ENCODE measurements at places on chromosomes 16 and 17.

- DNase-seq: no peak
Observed at GRCh38 chr16:75070012-75070841, 46.4 kb downstream of the LDHD start.

DNA sequence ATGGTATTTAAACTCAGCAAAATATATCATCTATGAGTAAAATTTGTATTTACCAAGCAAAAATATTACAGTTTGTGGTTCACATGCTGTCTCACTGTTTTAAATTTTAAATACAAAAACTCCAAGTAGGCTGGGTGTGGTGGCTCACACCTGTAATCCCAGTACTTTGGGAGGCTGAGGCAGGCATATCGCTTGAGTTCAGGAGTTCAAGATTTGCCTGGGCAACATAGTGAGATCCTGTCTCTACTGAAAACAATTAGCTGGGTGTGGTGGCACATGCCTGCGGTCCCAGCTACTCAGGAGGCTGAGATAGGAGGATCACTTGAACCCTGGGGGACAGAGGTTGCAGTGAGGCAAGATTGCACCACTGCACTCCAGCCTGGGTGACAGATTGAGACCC, 37.3 kb downstream of the MAPT start:
- DNase-seq: no peak

DNA sequence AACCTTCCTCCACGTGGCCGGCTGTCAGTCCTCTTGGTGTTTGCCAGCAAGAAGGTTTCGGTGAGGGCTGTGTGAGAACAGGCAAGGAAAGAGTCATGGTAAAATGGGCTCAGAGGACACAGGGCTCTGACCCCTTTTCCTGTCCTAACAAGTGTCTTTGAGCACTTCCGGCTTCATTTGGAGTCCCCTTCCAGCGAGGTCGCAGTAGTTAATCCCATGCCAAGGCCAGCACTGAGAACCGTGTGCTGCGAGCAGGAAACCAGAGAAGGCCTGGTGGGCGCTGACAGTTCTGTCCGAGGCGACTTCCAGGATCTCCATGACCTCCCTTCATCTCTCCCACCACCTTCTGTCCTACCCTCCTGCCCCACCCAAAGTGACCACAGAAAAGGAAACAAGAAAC, 168.1 kb downstream of the ZFHX3 start:
- DNase-seq: no peak

DNA sequence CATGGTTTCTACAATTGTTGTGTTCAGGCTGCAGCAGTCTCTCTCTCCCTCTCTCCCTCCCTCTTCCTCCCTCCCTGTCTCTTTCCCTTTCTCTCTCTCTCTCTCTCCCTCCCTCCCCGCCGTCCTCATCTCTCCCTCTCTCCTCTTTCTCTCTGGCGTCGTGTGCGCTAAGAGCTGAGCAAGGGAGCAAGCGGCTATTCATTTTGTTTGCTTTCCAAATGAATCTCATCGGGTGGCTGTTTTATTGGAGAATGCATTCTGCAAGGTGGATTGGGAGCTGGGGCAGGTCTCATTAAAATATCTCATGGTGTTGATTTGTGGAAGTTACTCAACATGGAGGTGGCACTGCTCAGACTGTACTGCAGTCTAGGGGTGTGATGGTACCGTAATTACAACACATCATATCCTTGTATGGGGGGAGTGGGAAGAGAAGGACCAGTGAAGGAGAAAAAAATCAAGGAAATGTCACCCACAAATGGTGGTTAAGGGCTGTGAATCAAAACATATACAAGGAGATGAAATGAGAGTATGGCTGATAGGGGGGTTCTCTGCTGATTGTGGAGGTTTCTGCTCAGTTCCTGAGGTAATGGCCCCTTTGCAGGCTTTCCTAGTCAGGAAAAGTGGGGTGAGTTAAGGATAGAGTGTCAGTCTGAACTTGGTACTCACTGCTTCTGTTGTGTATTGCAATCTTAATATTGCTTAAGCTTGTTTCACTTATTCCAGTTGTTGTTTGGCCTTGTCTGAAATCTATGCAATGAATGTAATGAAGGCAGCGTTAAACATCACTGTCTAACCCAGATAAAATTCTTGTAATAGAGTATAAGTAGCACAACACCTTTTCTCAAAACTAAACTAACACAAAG, 2.7 kb downstream of the MSL1 start:
- no peak for DNase-seq

DNA sequence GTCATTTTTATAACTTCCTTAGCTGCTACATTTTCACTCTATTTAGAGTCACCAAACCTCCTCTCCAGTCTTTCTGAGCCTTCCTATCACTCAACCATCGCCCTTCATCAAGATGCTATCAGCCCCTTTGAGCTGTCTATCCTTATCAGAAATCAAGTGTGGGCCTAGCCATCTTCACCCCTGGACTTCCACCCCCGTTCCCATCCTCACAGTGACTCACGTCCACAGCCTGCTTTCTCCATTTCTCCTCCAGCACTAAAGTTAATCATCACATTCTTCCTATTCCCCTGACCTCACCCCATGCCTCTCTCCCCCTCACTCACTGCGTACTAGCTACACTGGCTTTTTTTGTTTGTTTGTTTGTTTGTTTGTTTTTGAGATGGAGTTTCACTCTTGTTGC, 2.4 kb upstream of the TEKT3 start:
- no peak for DNase-seq

- DNase-seq: no peak
Observed at GRCh38 chr16:89122322-89122851, 28.7 kb downstream of the ACSF3 start.

GRCh38 chr16:64362193-64362592, 759.7 kb downstream of the CDH11 start:
- DNase-seq: no peak

- no peak for DNase-seq
Observed at GRCh38 chr16:52465711-52466267, 81.2 kb downstream of the TOX3 start.

- no peak for DNase-seq
Observed at GRCh38 chr16:80547145-80547544, 6.4 kb downstream of the DYNLRB2 start.

DNA sequence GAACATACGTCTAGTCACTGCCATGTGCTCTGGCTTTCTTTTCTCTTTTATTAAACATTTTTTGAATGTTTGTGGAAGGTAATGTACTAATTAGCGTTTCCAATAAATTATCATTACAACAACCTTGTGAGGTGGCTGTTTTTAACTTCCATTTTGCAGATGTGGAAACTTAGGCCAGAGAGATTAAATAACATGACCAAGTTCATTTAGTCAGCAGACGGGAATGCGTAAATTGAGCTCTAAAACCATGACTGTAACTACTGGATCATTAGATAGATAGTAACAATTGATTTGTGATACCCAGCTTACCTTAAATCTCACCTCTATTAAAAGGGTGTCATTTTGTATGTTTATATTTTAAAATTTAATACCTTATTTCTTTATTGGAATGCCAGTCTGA, 49.4 kb downstream of the RABEP1 start:
- DNase-seq: no peak

DNA sequence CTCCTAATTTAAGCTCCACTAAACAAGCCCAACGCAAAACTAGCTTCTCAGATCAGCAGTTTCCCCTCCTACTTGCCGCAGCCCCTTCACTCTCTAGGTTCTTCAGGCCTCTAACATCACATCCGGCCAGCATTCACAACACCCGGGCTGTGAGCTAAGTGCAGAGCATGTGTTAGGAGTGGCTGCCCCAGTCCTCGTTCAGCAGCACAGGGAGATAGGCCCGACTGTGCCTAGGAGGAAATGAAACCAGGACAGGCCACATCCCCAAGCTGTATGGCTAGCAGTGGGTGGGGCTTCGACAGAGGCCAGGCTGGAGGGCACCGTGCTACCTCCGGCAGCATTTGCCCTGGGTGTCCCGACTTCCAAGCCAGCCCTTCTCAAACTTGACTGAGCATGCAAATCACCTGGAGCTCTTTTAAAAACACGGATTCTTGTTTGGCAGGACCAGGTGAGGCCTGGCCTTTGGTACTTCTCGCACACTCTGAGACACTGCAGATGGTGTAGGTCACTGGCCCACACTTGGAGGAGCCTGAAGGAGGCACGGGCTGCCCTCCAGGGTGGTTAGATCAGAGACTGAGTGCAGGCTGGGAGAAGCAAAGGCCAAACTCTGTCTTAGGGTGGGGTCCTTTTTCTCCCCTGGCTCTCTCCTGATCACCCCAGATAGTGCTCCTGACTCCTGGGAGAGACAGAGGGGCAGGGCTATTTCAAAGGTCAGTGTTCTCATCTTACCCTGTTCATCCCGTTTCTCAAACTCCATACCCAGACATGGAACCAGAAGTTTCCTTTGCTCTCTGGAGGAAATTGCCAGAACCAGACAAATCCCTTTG, 202.0 kb downstream of the C16orf78 start:
- DNase-seq: no peak

- no peak for DNase-seq
Observed at GRCh38 chr17:10681866-10682446, 15.4 kb downstream of the SCO1 start.

DNA sequence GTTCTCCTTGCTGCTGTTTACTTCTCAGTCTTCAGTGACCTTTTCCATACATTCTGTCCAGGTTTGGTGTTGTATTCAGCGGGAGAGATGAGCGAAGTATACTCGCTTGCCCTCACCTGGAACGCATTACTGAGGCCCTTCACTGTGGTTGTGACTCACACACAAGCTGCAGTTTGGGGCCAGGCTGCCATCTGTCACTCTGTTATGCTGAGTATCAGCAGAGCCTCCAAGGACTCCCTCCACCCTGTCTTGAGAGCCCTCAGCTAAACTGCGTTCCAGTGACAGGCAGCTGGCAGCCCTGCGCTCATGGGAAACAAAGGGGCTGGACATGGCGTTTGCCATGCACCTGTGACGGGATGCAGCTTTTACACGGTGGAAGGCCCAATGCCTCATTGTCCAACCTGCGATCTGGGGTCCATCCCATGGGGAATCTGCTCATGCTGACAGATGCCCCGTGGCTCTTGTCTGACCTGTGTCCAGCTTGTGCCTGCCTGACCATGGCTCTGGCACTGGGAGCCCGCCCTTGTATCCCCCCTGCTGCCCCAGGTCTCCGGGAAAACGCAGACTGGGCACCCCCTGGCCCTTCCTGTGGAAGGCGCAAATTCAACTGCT, 6.5 kb upstream of the ZNF778 start:
- no peak for DNase-seq

GRCh38 chr16:87231295-87231694, 85.9 kb downstream of the C16orf95 start:
- no peak for DNase-seq

DNA sequence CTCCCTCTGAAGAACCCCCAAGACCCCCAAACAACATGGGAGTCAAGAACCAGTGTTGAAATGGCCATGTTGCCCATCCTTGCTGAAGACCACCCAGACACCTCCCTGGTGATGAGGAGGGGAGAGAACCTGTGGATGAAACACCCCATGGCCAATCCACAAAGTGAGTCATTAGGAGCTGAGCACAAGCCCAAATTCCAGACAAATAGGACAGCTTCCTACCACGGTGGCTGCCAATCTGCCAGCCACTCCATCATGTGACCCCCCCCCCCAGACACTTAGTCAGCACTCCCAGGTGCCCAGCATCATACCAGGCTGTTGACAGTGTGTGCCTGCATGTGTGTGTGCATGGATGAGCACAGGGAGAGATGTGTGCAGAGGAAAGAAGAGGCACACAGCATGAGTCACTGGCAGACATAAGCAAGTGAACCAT, 26.4 kb upstream of the RPL38 start:
- DNase-seq: no peak

DNA sequence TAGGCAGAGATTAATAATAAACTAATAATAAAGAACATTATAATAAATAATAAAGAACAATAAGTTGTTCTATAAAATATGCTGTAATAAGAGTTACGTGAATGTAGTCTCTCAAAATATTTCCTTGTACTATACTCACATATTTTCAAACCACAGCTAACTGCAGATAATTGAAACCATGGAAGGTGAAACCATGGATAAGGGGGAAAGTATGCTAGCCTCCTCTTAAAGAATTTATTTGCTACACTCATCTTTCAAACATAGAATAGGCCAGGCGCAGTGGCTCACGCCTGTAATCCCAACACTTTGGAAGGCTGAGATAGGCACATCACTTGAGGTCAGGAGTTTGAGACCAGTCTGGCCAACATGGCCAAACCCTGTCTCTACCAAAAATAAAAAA, 18.5 kb downstream of the CYTH1 start:
- DNase-seq: no peak

- no peak for DNase-seq
Observed at GRCh38 chr16:15581127-15581815, 61.7 kb downstream of the MARF1 start.

GRCh38 chr17:36088670-36089338, 1.1 kb downstream of the CCL3 start:
- DNase-seq: no peak

All from activated CD8-positive, alpha-beta memory T cell treated with anti-CD3 and anti-CD28 coated beads, Interleukin-2, amount 50 U/mL, for 48 hours (primary cell).